ENCODE measurements at places on chromosomes 11 and 22.

GRCh38 chr22:24465566-24465965 lies 29.6 kb upstream of the UPB1 start:
- DNase-seq: no peak

DNA sequence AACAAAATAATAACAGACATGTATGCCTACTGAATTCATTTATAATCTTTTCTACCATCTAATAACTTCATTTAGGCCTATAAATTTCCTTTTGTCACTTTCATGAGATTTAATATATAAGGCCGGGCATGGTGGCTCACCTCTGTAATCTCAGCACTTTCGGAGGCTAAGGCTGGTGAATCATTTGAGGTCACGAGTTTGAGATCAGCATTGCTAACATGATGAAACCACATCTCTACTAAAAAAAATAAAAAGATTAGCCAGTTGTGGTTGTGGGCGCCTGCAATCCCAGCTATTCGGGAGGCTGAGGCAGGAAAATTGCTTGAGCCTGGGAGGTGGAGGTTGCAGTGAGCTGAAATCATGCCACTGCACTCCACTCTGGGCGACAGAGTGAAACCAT lies 14.2 kb upstream of the NTM start:
- DNase-seq: no peak

DNA sequence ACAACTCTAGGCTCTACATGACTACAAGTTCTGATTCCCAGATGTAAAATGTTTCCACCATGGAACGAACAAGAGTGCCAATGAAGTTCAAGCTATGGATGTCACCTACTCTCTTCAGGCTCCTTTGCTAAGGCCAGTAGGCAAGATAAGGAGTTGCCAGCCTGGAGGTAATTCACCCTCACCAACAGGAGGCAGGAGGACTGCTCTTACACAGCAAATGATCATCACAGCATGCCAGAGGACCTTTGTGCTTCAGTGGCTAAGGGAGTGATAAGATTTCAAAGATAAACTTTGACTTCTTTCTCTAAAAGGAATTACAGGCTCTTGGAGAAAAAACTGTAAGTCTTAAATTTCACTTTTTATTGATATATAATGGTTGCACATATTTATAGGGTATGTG lies 54.1 kb upstream of the SLC36A4 start:
- no peak for DNase-seq

DNA sequence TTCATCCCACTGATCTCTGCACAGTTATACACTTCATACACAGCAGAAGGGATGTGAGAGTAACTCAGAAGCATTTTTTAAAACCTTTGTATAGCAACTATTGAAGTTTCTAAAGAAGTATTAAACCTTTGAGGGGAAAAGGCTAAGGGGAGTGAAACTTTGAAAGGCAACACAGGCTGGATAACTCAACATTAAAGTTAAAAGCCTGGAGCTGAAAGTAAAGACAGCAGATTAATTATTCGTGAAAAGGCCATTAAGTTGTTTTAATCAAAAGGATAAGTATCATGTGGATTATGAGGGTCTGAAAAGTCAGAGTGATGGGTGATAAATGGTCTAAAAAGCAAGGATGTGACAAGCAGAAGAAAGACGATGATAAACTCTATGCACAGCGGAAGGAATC lies 17.5 kb downstream of the WT1 start:
- no peak for DNase-seq

DNA sequence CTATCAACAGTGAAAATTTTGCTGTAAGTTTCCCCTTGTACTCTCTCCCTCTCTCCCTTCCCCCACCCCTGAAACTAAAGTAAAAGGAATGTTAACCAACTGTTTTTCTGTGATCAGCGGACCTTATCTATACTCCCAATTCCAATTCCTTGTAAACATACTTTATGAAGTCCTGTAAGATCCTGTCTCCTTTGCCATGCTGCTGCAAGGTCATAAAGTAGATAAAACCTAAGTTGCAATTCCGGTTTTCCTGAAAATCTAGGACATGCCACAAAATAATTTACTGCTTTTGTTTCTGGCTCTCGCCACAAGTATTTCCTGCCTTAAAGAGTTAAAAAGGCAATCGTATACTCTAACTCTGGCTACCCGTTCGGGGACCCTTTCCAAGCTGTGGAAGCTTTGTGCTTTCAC lies 1469.0 kb downstream of the LRRC4C start:
- no peak for DNase-seq

DNA sequence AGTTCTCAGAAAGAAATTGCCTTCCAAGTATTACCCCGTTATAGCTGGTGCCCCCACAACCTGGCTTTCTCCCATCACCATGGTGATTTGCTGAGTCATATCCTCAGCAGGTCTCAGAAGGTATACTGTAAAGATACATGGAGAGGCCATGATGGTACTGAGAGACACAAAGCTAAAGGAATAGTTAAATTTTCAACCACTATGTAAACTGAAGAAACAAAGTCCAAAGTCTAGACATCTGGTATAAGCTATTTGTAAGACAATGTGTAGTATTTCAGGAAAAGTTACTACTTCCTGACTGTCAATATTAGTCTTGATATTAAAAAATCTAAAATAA lies 377.1 kb downstream of the DCDC1 start:
- no peak for DNase-seq

DNA sequence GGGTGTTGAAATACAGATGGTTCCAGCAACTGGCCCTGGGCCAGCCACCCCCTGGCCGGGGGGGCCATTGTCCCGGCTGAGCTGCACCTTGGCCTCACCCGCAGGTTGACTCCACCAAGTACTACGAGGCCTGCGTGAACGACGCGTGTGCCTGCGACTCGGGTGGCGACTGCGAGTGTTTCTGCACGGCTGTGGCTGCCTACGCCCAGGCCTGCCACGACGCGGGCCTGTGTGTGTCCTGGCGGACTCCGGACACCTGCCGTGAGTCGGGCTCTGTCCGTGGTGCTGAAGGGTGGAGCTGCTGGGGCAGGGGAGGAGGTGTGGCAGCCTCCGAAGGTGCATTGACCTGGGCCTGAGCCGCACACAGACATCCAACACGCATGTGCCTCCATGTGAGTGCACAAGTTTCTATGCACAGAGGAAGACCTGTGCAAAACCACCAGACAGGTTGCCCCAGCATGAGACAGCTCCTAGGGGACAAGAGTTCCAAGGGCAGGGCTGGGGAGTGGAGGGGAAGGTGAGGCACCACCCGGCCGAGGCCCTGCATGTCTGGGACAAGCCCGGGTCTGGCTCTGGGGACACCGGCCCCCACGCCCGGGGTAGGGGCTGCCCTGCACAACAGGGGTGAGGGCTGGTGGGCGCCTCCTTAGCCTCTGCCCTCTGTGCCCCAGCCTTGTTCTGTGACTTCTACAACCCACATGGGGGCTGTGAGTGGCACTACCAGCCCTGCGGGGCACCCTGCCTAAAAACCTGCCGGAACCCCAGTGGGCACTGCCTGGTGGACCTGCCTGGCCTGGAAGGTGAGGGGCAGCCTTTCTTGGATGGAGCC lies 16.1 kb downstream of the MUC5B start:
- DNase-seq: no peak

DNA sequence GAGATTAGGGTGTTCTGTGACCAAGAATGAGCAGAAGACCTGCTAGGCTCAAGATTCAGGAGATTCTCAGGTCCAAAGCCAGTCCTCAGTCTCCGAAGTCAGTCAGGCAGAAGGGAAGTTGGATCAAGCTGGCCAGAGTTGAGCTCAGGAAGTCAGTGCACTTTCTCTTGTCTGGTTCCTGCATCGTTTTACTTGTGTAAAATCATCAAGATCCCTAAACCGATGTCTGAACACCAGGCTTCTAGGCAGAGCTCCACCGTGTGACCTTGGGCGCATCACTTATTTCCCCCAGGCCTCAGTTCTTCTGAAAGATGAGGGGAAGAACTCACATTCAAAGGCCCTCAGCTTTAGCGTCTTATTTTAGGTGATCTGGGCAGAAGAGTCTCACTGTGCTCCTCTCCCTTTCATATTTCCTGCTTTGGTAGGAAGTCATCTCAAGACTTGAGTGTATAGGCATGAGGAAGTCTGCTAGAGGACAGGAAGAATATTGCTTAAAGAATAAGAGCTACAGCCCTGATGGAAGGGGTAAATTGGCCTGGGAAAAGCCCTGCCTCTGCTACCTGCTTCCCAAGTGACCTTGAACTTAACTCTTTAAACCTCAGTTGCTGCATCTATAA lies 20.2 kb downstream of the NF2 start:
- DNase-seq: no peak

DNA sequence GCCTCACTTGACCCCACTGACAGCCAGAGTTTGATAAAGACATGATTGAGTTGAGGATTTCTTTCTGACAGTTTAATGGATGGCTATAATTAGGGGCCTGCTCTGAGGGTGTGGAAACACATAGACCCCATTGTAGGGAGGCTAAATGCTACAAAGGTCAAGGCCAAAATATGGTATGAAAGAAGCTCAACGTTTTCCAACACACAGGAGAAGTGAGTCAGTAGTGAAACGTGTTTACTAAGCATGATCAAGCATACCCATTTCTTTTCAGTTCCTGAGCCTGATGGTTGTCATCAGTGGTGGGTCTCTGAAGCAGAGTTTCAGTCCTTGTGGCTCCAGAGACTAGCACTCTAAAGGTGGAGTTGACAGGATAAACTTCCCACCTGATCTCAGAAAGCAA lies 69.7 kb downstream of the SNX19 start:
- DNase-seq: no peak

DNA sequence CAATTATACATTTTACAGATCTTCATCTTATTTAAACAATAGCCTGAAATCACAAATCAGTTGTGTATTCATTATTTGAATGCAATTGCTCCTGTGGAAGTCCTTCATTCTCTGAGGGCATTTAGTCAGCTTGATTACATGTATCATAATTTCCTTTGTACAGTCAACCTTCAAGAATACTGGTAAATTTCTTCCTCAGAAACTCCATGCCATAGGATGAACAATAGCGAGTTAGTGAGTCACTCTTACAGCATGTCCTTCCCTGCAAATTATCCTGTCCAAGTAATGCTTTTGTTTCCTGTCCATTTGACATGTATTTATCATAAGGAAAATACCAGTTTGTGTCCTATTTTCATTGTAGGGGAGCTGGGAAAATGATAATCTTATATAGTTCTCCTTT lies 3.8 kb downstream of the OR10S1 start:
- no peak for DNase-seq

GRCh38 chr11:65141896-65142494 lies 7.7 kb upstream of the SYVN1 start:
- no peak for DNase-seq

GRCh38 chr11:131349368-131350086 lies 20.9 kb upstream of the NTM start:
- DNase-seq: no peak

DNA sequence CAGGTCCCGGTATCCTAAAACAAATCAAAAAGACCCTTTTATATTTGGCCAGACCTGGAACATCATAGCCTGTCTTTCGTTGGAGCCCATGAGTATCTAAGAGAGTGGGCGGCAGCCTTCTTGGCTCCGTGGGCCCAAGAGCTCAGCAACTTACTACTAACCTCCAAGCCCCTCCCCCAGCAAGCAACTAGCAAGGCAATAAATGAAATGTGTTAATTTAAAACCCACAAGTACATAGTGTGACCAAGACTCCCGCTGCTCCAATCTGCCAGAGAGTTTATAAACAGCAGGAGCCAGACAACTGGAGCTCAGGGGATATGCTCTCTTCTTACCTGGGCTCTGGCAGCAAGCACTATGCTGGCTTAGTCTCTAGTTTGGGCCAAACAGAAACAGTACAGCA lies 40.8 kb upstream of the CYP2D6 start:
- DNase-seq: no peak

DNA sequence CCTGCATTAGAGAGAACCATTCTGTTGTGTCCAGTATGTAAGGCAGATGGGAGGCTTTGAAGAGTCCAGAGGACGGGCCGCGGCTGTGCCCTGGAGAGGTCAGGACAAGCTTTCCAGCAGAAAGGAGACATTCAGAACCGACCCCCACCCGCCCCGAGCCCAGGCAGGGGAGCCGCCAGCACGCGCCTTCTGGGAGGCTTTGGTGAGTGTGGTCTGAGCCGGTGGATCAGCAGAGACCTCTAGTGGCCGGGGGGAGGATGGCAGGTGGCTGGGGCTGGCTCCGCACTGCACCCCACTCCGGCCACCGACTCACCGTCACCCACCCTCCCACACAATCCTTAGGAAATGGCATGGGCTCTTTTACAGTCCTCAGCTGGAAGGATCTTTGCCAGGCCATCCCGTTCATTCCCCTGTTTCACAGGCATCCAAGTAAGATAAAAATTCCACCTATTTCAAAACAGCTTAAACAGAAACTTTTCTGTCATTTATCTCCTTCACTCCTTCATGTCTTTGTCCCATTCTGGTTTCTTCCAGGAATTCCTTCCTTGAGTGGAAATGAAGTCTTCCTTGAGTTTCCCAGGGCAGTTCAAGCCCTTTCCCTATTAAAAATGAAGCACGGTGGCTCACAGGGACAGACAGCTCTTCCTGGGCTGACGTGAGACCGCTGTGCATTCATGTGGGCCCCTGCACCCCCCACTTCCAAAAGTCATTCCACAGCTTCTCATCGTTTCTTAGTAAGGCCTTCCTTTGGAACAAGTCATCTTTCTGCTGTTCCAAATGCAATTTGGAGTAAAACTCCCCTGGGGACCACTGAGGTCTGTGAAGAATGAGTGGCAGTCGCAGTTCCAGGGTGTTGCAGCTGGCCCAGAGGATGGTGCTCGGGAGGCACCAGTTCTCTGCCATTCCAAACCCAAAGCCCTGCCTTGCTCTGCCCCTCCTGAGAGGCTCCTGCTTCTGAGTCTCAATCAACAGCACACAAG lies 91.0 kb downstream of the FEZ1 start:
- peak; percentile 76 for DNase-seq

DNA sequence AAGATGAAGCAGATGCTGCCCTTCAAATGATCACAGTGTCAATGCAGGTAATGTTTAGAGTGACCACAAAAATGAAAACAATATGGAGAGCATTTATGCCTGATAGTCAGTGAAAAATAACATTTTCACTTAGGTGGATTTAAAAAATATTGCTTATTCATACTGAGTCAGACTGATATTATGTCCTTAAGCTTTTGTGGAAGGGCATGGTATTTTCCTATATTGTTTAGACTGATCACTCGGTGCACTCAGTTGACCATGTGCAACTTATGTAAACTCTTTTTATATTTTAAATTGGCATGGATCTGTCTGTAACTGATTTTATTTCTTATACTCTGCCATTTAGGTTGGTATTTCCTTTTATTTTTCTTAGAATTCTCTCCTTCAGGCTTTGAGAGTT lies 106.6 kb downstream of the DYNC2H1 start:
- DNase-seq: no peak

DNA sequence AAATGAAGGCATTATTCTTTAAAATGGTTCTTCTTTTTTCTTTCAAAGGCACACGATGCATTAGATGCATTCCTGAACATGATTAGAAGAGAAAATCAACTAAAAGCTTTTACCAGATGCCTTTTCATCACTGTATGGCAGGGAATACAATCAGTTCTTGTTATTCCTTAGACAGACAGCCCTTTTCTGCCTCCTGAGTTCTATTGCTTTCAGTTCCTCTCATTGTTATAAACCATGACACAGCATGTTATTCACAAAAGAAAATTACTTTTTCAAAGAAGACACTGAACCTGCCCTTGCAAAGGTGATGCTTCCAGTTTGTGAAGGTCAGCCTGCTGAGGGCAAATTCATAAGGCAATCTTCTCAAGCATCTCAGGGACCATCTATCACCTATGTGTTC lies 70.1 kb downstream of the FAM181B start:
- DNase-seq: no peak

GRCh38 chr11:127027000-127027399 lies 26.4 kb upstream of the KIRREL3 start:
- DNase-seq: no peak

Data from activated naive CD4-positive, alpha-beta T cell treated with anti-CD3 and anti-CD28 coated beads, Interleukin-2, amount 10 ng/mL, durations not matched to agents 7 days and 5 days (primary cell).